ENCODE measurements at places on chromosomes 5 and 9.

- DNase-seq: peak; percentile 9
Observed at GRCh38 chr9:119761812-119762211, 392.6 kb upstream of the BRINP1 start.

GRCh38 chr5:151589878-151590570, 1.1 kb downstream of the FAT2 start:
- no peak for DNase-seq

DNA sequence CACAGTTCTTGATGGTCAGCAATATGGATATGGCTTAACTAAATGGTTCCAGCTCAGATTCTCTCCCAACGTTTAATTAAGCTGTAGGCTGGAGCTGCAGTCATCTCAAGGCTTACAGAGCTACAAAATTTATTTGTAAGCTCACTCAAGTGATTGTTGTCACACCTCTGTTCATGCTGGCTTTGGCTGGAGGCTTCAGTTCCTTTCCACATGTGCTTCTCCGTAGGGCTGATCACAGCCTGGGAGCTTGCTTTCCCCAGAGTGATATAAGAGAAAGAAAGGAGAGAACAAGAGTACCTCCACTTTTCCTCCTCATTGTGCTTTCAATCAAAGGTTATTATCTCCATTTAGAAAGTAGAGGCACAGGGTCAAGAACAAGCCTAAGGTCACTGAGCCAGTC, 182.7 kb upstream of the KCNN2 start:
- DNase-seq: no peak

- no peak for DNase-seq
Observed at GRCh38 chr9:37943345-37944265, 39.7 kb upstream of the SLC25A51 start.

DNA sequence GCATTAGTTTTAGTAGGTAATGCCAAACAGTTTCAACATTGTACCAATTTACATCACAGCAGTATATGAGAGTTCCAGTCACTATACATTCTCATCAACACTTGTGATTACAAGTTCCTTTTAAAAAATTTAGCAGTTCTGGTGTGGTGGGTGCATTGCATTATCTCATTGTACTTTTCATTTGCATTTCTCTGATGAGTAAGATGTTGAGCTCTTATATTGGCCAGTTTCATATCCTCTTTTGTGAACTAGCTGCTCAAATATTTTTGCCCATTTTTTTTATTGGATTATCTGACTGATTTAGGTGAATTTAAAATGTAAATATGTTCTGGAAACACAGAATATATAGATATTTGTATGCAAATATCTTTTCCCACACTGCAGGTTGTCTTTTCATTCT, 160.9 kb upstream of the NR3C1 start:
- peak; percentile 68 for DNase-seq

DNA sequence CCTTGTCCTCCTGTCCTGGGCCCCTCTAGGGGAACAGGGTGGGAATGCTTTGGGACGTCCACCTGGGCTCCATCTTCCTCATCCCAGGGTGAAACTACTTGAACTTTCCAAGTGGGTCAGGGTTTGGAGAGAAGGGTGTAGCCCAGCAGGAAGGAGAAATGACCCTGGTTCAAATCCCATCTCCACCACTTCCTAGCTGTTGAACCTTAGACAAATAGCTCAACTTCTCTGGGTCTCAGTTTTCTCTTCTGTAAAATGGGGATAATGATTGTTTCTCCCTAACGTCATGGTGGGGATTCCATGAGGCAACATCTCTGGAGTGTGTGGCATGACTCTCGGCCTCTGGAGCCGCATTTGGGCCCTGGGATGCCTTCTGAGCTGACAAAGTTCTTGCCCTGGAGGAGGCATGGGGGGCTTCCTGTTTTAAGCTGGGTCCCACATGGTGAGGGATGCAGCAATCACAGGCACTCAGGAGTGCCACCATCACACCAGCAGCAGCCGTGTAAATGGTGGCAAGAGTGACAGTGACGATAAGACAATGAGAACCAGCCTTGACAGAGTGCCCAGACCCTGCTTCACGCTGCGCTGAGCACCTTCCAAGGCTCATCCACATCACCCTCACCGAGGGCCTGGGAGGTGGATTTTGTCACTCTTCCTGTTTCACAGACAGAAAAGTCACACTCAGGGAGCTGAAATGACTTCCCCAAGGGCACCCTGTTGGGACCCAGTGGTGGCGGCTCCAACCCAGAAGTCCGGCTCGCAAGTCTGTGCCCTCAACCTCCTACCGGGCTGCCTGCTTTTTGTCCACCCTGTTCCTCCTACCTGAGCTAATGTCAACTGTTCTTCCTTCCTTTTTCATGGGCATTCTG, 69.5 kb upstream of the IER5L start:
- no peak for DNase-seq

DNA sequence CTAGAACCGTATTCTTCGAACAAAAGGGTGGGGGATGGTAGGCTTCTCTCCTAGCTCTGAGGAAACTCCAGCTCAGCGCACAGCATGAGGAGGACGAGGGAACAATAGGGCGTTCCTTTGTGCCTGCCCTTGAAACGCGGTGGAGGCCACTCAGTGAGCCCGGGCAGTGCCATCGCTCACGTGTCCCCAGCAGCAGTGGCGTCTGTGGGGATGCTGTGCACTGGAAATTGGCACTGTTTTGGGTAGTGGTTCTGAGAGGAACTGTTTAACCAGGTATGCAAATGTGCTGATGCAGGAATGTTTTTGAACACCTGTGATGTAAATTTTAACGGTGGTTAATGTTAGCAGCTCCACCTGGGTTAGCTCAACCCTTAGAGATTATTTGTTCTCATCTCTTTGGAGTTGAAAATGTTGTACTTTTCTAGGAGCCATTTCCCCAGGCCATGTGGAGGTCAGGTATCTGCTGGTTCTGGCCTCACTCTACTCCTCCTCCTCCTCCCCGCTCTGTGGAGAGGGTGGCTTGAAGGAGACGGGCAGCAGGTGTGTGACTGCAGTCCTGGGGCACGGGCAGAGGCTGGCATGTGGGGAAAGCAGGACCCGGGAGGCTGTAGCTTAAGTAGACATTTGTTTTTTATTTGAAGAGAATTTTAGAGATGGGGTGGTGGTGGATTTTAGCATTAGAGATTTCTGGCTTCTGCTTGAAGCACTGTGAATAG, 48.3 kb downstream of the EHMT1 start:
- no peak for DNase-seq

DNA sequence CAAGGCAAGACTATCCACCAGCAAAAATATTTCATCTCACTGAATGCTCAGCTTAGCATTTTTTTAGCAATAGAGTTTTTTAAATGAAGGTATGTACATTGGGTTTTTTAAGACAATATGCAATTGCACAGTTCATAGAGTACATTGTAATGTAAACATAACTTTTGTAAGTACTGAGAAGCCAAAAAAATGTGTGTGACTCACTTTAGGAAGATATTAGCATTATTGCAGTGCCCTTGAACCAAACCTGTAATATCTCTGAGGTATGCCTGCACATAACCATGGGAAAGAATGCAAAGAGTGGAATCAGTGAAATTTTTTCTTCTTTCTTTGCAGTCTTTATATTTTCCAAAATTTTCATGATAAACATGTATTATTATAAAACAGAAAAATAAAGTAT, 1533.3 kb upstream of the WWC1 start:
- no peak for DNase-seq

- DNase-seq: no peak
Observed at GRCh38 chr9:95513711-95514110, 3.1 kb downstream of the PTCH1 start.

GRCh38 chr5:142544946-142545649, 140.8 kb downstream of the FGF1 start:
- no peak for DNase-seq

GRCh38 chr5:87872986-87873385, 395.7 kb downstream of the TMEM161B start:
- no peak for DNase-seq

- DNase-seq: no peak
Observed at GRCh38 chr5:6715758-6716628, 2.8 kb downstream of the TENT4A start.

- no peak for DNase-seq
Observed at GRCh38 chr9:129696944-129697655, 31.7 kb downstream of the PRRX2 start.

- no peak for DNase-seq
Observed at GRCh38 chr5:97019435-97020117, 83.7 kb downstream of the LNPEP start.

DNA sequence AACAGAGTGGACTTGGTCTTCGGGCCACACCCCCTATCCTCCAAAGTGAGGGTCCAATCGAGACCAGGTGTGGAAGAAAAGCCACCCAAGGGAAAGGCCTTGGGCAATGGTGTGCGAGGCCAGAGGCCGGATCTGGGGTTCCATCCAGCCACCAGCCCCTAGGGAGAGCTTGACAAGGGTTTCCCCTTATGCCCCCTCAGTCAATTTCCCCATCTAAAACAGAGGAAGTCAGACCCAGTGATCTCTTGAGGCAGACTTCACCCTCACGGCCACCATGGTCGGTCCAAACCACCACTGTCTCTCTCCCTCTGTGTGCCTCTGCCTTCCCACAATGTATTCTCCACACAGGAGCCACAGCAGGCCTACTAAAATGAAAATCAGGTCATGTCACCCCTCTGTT, 82.9 kb downstream of the C5orf15 start:
- no peak for DNase-seq

DNA sequence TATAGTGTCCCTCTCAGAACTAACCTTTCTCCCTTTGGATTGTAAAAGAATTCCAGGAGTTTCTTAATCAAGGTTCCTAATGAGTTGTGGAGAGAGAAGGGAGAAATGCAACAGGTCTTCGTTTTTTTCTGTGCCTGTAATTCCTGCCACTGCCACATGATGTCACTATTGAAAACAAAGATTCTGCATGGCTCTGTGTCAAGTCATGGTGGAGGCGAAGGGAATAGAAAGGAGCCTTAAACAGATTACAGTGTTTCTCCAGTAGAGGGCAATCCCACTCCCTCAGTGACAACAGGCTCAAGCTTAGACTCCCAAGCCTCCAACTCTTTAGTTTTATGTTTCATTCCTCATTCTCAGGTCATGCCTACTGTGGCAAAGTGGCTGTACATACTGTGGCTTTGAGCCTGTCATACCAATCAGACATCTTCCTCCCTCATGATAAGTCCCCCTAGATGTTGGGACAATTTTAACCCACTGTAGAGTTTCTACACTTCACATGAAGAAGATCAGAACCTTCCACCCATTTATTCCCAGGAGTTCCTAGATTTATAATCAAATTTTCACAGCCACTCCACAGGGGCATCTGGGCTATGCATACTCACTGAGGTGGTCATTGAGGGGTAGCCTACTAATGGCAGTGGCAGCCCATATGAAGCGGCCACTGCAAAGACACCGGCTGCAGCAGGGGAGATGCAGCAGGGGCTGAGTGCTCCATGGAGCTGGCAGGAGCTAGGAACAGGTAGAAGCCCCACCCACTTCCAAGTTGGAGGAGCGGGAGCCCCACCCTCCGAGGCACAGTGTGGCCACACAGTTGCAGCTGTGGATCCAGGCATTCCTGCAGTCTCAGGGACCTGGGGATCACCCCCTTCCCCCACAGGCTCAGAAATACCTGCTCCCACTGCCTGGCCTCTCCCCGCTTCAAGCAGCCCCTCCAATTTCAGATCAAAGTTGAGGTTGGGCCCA, 97.4 kb upstream of the TRIM32 start:
- DNase-seq: peak; percentile 49

DNA sequence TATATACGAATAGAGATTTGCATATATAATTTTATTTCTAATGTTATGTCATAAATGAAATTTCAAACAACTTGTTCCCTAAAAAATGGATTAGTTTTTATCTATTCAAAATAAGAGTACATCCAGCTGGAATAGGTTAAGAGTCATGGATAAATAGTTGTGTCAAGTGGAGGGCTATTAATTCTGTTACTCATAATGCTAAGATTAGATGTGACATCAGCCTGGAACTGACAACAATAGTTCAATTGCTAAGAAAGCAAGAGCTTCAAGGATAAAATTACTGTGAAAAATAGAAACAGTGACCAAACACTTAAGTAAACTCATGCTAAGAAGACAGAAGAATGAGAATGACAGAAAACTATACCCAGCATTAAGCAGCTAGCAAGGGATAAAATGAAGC, 92.2 kb upstream of the CDH9 start:
- DNase-seq: no peak

DNA sequence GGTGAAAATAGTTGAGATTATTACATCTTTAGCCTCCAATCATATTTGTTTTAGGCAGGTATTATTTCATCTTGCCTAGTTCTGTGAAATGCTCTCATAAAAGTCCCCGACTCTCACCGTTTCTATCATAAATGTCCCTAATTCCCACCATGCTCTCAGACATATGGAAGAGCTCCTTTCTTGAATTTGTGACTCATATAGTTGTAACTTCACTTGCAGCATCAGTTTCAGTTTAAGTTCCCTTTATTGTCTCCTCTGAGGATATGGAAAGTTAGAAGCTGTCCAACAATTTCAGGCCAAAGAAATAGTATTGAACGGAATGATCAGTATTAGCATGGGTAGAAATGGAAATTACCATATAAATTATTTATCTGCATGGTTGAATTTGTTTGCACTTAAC, 187.5 kb upstream of the NR4A3 start:
- peak; percentile 24 for DNase-seq
